Activated CD8-positive, alpha-beta memory T cell treated with anti-CD3 and anti-CD28 coated beads for 4 hours (primary cell): ENCODE measurements at places on chromosomes 4 and X.

GRCh38 chr4:112492321-112492720 lies 23.7 kb downstream of the NEUROG2 start:
- DNase-seq, result no peak

DNA sequence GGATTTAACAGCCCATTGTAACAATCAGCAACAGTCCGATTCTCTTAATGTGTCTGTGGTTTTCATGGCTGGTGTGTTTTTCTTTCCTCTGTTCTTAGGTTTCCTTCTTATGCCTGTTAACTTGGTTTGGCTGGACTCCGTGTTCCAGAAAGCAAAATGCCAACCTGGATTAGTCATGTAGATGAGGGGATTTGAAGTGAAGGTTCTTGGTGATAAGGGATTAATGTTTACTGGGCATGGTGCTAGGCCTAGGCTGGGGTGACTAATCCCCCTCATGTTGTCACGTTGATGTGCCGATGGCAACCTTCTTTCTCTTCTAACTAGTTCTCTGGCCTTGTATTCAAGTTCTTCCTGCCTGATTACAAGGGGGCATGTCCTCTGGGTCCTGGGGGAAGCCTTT lies 85.9 kb downstream of the REPS2 start:
- DNase-seq, result no peak

DNA sequence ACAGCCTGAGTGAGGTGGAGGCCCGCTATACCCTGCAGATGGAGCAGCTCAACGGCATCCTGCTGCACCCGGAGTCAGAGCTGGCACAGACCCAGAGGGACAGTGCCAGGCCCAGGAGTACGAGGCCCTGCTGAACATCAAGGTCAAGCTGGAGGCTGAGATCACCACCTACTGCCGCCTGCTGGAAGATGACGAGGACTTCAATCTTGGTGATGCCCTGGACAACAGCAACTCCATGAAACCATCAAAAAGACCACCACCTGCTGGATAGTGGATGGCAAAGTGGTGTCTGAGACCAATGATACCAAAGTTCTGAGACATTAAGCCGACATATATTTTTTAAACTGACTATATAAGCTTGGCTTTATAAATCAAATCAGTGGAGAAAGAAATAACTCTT lies 73.3 kb upstream of the HHIP start:
- DNase-seq, result no peak

DNA sequence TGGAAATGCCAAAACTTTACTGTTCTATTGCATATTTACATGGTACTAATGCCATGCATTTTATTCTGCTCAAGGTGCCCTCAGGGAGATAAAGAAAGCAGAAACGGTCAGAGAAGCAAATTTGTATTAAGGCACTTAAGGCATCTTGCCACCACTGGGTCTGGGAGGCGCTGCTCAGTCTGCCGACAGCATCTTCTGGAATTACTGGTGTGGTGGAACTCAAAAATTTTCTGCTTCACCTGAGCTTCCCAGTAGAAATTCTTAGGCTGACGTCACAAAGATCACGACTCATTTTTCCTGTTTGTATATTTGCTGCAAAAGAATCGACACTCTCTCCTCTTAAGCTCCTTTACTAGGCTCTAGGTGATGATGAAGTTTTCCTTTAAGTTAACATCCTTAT lies 3.0 kb downstream of the RASSF6 start:
- DNase-seq, result no peak

GRCh38 chr4:84647312-84647884 lies 64.5 kb downstream of the CDS1 start:
- DNase-seq, result no peak

DNA sequence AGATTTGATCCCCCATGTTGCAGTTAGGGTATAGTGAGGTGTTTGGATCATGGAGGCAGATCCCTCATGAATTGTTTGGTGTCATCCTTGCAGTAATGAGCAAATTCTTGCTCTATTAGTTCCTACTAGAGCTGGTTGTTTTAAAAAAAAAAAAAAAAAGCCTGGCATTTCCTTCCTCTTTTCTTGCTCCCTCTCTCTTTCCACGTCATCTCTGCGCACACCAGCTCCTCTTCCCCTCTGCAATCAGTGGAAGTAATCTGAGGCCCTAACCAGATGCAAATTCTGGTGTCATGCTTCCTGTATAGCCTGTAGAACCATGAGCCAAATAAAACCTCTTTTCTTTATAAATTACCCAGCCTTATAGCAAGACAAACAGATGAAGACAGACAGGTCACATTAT lies 24.5 kb downstream of the WDR17 start:
- DNase-seq, result no peak

GRCh38 chr4:141576585-141577110 lies 59.7 kb upstream of the IL15 start:
- DNase-seq, result no peak

DNA sequence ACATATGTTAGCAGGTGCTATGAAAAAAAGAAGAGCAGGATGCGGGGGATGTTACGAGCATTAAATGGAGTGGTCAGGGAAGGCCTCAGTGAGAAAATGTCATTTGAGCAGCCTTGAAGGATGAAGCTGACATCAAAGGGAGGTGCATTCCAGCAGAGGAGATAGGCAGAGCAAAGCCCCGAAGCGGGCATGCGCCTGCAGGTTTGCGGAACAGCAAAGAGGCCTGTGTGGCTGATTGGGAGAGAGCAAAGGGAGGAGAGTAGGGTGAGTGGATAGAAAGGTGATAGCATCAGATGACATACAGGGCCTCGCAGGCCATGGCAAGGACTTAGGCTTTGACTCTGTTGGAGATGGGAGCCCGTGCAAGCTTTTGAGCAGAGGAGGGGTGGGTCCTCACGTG lies 95.4 kb upstream of the GPR50 start:
- DNase-seq, result no peak

- no peak for DNase-seq
These were observed 3.8 kb downstream of the DOK7 start for GRCh38 chr4:3466691-3467600.

- DNase-seq, result no peak
These were observed 58.2 kb downstream of the RAB40AL start for GRCh38 chrX:102995316-102995715.

DNA sequence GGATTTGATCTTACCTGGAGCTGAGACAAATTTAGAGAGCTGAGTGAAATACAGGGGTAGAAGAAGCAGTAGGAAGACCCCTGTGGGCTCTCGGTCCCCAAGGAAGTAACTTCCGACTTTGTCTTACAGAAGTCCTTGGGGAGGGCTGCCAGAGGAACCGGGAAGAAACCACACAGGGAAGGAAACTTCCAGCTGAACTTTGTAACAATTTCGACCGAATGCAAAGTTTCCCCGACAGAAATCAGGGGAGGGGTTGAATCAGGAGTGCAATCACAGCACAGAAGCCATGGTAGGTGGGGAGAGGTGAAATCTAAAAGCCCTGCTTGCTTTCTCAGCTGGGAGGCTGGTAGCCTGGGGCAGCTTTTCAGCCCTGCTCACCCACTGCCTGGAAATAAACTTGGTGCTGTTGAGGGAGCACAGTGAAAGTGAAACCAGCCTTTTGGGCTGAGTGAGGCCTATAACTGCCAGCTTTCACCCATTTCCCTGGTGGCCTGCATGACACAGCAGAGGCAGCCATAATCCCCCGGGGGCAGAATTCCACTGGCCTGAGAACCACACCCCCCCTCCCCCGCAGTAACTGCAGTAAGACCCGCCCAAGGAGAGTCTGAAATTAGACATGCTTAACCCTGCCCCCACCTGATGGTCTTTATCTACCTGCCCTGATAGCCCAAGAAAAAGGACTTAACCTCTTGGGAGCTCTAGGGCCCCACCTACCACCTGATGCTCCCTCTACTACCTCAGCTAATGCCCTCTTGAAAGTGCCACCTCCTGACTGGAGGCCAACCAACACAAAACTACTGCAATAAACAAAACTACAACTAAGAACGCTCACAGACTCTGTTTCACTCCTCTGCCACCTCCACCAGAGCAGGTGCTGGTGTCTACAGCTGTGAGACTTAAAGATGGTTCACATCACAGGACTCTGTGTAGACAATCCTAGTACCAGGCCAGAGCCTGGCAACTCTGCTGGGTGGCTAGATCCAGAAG lies 248.2 kb downstream of the PARM1 start:
- DNase-seq, result no peak

- no peak for DNase-seq
These were observed 11.8 kb downstream of the KIF4A start for GRCh38 chrX:70301716-70302115.

- no peak for DNase-seq
These were observed 163.2 kb downstream of the RELL1 start for GRCh38 chr4:37522996-37523395.

- no peak for DNase-seq
These were observed 2.4 kb downstream of the HMX1 start for GRCh38 chr4:8869002-8869897.
